ENCODE measurements at places on chromosomes 4 and X.

DNA sequence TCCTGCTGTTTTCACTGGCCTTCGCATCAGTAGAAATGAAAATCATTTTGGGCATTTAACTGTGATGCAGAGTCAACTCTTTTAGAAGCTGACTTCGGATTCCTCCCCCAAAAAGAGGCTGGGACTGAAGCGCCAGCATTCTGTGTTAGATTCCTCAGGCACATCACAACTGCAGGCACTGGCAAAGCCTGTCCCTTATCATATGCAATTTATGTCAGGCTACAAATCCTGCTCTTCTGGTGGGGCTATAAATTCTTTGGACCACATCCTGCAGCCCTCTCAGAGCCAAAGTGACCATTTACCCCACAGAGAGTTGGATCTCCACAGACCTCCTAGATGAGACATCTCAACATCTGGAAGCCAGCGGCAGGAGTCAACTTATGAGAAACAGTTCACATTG is 138.4 kb downstream of the CBR4 start:
- no peak for DNase-seq

GRCh38 chrX:102712981-102713625 is 855 bp downstream of the GPRASP2 start:
- peak; percentile 53 for DNase-seq

- DNase-seq = no peak
These were observed 487.3 kb downstream of the MID1IP1 start for GRCh38 chrX:39288592-39288991.

DNA sequence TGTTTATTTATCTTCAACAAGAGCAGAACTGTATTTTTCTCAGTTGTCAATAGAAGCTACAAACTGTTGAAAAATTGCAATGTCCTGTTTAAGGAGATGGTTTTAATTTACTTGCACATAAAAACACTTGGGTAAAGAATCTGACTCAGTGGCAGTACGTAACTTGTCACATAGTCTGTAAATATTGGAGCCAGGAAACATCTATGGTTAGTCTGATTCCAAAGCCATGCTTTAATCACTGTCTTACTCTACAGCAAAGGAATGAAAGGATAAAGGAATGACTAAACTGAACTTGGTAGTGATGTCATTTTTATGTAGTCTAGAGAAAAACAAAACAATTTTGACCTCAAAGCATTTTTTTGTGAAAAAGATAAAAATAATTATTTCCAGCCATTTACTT is 537.2 kb downstream of the STIM2 start:
- no peak for DNase-seq

GRCh38 chr4:83618991-83619645 is 83.2 kb downstream of the GPAT3 start:
- DNase-seq = no peak

GRCh38 chrX:153582896-153583295 is 16.0 kb downstream of the CCNQ start:
- DNase-seq = peak; percentile 23

DNA sequence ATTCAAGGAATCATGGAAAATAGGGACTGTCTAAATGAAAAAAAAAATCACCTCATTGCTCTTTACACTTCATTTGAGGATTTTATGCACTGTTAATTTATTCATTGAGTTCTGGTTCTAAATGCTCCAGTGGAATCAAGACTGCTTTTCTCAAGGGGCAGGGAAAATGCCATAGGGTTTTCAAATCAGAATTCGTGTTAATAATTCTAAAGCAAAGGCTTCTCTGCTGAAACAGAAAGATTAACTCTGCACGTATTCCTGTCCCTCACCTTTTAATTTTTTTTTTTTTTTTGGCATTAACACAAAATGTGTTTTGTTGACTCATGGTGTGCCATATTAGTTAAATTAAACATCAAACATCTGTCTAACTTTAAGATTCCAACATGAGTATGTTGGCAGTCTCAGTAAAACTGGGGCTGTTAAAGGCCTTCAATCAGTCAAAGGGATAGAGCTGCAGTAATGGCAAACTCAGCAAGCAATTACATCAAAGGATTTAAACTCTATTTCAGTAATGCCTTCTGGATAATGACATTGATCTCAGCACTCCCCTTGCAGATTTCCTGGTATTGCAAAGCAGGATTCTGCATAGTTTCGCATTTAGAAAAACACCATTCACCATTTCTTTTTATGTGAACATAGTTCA is 878.1 kb downstream of the RAPGEF2 start:
- no peak for DNase-seq

DNA sequence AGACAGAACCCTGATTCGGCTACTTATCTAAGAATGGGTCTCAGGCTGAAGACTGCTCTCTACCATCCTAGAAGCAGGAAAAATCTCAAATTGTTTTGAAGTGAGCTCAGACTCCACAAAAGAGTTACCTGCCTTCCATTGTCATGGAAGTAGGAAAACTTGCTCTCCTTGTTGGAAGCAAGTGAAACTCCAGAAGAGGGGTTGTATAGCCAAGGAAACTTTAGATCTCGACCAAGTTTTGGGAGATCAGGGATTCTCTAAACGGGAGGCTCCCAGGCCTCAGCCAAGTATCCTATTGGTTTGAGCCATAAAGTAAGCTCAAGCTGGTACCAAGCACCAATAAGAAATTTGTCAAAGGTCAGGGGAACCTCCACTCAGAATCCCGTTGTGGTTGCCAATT is 9.2 kb upstream of the FHDC1 start:
- no peak for DNase-seq

- no peak for DNase-seq
These were observed 265.7 kb downstream of the CAMK2D start for GRCh38 chr4:113495790-113496189.

DNA sequence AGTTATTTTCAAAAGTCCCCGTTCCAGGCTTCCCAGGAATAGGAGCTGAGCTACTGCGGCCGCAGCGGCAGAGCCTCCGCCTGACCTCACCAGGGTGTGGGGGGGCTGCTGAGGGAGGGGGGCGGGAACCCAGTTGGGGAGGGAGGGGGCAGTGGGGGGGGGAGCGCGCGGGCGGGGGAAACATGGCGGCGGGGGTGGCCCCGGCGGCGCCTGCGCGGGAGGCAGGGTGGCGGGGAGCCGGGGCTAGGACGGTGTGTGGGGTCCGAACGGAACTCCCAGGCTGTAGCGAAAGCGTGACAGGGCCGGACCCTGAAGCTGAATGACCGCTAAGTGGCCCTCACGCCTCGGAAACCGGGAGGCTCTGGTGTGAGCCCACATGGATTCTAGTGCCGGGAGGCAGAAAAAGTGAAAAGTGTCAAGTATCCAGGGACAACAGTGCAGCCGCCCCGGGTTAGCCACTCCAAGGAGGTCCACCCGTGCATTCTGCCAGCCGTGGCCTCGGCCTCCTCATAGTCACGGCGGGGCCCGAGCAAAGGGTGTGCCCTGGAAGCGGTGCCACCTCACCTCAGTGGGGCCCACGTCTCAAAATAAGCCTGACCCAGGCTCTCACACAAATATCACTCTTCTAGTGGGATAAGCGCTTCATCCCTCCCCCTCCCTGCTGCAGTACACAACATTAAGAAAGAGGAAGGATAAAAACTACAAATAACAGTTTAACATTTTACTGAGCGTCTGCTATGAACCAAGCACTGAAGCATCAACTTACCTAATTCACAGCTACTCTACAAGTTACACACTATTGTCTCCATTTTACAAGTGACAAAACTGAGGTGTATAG is at the start of gene KLHL13:
Gene KLHL13, minus strand, starts transcription at position 98 of the 838 bp plus-strand sequence. CDS start 88,337 bp downstream, outside the sequence.
- DNase-seq = peak; percentile 30

- DNase-seq = no peak
These were observed 19.3 kb downstream of the GPR143 start for GRCh38 chrX:9746148-9746888.

DNA sequence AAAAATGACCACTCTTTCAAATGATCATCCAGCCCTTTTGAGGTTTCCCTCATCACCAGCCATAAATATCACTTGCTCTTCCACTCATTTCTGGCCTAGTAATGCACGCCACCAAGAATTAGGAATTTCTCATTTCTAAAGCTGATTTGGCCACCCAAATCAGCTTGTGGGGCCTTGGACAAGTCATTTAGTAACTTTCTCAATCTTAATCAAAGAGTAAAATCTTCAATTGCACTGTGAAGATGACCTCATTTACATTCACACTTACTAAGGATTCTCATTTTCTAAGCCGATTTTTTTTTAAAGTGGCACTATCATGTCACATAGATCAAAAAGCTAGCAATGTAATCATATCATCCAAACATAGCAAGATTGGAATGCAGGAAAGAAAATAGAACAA is 150.0 kb upstream of the HHIP start:
- DNase-seq = no peak

GRCh38 chrX:56232221-56233082 is at the start of gene KLF8:
Gene KLF8, plus strand, starts transcription at chrX:56232356. Its CDS starts 979 bp downstream, at chrX:56233335.
- DNase-seq = peak; percentile 55

DNA sequence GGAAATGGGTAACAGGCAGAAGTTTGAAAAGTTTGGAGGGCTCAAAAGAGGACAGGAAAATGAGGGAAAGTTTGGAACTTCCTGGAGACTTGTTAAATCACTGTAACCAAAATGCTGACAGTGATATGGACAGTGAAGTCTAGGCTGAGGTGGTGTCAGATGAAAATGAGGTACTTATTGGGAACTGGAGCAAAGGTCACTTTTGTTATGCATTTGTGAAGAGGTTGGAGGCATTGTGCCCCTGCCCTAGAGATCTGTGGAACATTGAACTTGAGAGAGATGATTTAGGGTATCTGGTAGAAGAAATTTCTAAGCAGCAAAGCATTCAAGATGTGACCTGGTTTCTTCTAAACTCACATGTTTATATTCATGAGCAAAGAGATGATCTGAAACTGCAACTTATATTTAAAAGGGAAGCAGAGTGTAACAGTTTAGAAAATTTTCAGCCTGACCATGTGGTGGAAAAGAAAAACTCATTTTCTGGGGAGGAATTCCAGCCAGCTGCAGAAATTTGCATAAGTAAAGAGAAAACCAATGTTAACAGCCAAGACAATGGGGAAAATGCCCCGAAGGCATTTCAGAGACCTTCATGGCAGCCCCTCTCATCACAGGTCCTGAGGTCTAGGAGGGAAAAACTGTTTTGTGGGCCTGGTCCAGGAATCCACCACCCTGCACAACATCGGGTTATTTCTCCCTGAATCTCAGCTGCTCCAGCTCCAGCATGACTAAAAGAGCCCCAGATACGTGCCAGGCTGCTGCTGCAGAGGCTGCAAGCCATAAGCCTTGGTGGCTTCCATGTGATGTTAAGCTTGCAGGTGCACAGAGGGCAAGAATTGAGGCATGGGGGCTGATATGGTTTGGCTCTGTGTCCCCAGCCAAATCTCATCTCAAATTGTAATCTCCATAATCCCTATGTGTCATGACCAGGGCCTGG is 632.5 kb upstream of the GNPDA2 start:
- DNase-seq = no peak

GRCh38 chr4:13918110-13918509 is 290.6 kb upstream of the BOD1L1 start:
- no peak for DNase-seq

DNA sequence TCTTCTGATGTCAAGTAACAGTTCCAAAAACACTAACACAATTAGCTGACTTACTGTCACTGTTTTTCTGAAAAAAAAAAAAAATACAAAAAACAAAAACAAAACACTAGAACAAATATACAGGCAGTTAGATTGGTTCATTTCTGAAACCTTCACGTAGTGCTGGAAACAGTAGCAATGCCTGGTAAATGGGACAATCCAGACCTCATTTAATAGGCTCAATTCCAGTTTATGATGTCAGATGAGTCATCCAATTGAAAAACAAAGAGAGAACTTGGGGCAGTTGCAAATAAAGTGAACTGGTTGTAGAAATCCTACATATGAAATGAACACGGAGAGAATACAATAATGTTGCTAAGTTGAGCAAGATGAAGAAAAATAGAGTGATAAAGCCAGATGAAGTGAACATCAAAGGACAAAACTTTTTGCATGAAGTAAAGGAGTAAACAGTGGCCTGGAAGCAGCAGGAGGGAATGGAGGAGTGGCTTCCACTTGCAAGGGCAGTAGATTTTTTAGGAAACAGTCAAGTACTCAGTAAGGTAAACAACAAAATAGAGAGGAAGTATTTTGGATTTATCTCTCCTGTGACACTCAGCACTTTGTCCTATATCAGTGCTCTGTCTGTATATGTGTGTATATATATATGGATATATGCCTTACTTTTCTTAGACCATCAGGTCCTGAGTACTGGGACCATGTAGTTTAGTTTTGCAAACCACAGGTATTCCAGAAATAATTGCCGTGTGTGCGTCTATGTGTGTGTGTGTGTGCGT is 39.3 kb upstream of the MAGEA10 start:
- DNase-seq = no peak

- DNase-seq = no peak
These were observed 298.8 kb downstream of the GBA3 start for GRCh38 chr4:22991576-22991975.

GRCh38 chr4:155033604-155034003 is 174.8 kb upstream of the NPY2R start:
- no peak for DNase-seq

DNA sequence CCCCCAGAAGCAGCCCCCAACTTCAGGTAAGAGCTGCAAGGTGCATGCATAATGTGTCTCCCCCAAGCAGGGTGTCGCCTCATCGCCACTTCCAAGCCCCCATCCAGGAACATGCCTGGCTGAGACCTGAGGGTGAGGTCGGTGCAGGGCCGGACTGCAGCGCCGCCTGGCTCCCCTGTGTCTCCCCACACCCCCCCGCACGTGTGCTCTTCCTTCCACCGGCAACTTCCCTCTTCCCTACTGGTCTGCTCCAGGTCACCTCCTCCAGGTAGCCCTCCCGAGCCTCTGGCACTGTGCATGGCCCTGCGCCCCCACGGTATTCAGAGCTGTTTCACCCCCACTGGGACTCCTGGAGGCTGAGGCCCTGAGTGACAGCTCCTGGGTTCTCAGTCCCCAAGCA is 2.2 kb upstream of the BGN start:
- no peak for DNase-seq

- DNase-seq = no peak
These were observed 52.4 kb downstream of the MAP3K15 start for GRCh38 chrX:19462879-19463278.

- DNase-seq = no peak
These were observed 515.5 kb downstream of the STPG2 start for GRCh38 chr4:97627750-97628149.

GRCh38 chrX:24276015-24276414 is 37.9 kb downstream of the SUPT20HL2 start:
- no peak for DNase-seq

- DNase-seq = no peak
These were observed 92.3 kb downstream of the RLIM start for GRCh38 chrX:74521961-74522751.

GRCh38 chr4:123510221-123510620 is 113.6 kb downstream of the SPRY1 start:
- no peak for DNase-seq

DNA sequence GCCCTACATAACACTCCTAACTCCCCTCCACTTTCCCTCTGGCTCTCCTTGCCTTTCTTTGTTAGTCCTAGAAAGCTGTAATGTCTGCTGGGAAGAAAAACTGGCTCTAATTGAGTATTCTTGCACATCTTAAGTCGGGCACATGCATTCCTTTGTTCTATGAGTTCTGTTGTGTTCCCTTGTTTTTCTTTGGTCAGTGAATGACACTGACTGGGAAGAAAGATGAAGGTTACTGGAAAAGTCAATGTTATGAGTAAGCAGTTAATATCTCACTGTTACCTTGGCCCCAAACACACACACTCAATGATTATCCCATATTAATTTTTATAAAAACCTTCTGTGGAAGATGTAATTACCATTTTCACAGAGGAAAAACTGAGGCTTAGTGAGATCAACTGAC is 215.9 kb downstream of the SOWAHB start:
- no peak for DNase-seq
